AG04449 (cell line): ENCODE measurements at places on chromosomes 12 and 14.

- DNase-seq = no peak
Measured at GRCh38 chr12:116400636-116401372, 123.3 kb upstream of the MED13L start.

DNA sequence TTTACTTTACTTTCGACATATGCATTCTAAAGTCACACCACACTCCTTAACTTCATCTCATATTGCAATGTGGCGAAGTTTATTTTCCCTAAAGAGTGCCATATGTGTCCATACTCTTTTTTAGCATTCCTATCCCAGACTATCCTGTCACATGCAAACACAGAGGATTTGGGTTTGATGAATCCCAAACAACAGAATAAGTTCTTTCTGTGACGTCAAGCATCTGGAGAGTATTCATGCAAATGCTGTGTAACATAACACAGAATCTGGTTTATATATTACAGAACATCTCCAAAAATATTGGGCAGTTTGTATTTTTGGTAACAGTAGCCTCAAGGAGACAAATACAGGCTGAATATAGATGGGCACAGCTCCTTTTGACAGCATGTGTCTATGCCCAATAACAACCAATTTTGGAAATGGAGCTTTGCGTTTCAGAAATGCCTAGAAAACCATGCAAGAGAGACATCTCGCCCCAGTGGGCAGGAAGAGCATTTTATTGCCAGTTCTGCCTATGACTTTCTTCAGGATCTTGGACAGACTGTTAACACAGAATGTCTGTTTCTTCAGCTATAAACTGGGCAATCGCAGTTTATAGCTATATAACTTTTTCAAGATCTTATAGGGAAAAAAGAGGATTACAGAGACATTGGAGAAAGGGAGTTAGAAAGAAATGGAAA, 190.8 kb downstream of the ADAMTS20 start:
- no peak for DNase-seq

- DNase-seq = no peak
Measured at GRCh38 chr14:54490445-54491175, 1.8 kb upstream of the GMFB start.

DNA sequence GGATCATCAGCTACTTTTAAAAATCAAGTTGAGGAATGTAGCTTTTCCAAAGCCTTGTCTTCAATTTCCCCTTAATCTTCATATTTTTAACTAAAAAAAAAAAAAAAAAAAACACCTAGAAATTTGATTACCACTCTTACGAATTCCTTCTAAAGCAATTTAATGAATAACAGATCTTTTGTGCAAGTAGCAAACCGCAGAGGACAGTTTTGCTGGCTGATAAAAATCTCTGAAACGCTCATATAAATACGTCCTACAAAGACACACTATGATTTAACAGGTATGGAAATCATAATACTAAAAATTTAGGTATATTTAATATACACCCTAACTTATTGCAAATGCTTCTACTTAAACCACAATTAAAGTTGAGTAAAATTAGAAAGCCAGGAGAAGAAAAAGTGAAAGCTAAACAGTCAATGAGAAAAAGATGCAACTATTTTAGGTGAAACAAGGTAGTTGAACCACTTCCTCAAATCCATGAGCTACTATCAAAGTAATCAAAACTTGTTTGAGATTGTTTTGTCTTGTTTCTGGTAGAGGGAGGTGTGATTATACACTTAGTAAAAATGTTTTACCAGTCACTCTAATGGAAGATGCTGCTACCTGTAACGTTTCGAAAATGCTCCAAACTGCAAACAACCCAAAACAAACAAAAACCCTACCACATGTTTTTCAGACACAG, 2.2 kb downstream of the PAWR start:
- no peak for DNase-seq

- no peak for DNase-seq
Measured at GRCh38 chr14:50741567-50741966, 73.5 kb upstream of the SAV1 start.

DNA sequence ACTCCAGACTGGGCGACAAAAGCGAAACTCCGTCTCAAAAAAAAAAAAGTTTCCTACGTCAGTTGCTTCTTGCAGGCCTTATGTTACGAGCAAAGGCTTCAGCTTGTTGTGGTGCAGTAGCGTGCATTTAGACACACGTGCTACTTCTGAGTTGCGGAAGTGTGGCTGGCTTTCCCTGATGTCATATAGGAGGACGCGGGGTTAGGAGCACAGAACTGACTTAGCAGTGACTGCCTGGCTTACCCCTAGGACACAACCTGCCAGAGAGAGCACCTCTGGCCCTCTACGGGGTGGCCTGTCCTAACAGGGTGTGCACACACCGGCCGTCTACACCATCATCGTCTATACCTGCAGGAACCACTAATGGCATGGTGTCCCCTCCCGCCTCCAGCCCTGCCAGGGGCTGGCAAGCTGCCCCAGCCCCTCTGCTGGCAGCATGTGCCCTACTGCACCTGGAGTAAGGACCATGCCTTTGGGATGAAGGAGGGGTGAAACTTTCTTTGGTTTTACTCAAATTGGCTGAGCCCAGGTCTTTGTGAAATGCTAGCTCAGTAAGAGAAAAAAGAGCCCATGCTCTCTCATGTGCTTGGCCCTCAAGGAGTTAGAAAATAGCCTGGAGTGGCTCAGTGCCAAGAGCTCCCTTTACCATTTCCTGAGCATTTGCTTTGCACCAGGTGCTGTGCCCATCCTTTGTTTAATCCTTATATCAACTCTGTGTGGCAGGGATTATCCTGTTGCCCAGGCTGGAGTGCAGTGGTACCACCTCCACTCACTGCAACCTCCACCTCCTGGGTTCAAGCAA, 1.7 kb upstream of the GPR68 start:
- no peak for DNase-seq

DNA sequence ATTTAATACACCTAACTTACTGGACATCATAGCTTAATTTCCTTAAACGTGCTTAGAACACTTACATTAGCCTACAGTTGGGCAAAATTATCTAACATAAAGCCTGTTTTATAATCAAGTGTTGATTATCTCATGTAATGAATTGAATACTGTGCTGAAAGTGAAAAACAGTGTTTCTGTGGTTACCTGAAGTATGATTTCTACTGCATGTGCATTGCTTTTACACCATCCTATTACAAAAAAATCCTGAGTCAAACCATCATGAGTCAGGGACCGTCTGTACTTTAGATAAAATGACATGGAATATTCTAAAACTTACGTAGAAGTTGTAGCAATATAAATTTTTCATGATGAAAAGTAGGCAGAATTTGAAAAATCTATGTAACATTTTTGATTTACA, 32.8 kb downstream of the TBC1D15 start:
- DNase-seq = no peak

- peak; percentile 28 for DNase-seq
Measured at GRCh38 chr12:14995583-14996425, 23.0 kb downstream of the PDE6H start.
